ENCODE measurements at places on chromosomes 6 and 20.
A peak's percentile ranks its signal among the peaks of the same experiment; 100 is the strongest.

DNA sequence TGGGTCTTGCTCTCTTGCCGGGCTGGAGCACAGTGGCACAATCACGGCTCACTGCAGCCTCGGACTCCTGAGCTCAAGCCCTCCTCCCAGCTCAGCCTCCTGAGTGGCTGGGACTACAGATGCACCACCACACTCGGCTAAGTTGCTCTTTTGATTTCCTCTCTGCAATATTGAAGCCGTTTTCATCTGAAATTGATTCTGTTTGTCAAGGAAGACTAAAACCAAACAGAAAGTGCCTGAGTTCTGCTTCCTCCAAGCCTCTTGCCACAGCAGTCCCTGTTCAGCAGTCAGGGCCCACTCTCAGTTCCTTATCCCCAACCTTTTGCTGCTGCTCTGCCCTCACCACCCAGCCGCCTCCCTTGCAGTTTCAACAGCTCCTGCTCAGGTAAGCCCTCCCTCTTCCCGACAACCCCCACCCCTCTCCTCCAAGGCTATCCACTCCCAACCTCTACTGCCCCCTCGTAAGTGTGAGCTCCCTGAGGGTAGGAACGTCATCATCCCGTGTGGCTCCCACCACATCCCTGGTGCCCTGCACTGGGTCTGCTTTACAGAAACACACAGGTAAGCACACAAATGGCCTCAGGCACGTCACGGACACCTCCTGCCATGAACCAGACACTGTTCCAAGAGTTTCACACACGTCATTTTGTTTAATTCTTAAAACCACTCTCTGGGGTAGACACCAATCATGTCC lies 70.7 kb upstream of the TAB2 start:
- DNase-seq: no peak

DNA sequence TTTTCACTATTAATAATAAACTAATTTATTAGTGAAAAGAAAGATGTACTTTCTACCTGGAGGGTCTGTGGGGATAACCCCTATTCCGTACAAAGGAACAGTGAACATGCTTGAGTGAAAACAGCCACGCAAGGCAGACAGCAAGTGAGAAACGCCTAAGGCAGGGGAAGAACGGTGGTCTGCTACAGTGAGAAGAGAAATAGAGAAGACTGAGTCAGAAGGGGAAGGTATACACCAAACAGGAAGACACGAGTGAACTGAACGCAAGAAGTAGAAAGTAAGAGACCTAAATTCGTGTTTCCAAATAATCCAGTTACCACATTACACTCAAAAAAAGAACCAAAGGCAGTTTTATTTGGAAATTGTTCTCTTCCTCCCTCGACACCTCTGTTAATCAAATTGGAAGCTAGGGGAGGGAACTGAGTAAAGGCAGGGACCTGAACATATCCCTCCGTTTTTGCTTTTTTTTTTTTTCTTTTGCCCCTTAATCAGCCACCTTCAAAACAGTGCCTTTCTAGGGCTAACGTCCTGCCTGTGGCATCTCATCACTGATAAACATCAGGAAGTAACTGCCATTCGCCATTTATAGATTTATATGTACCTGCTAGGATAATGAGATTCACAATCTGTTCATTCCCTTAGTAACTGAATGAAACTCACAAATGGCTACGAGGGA lies 48.9 kb downstream of the ATXN1 start:
- no peak for DNase-seq

GRCh38 chr20:48586730-48587129 lies 241.1 kb downstream of the PREX1 start:
- DNase-seq: no peak

- DNase-seq: peak; percentile 29
These were observed 39.7 kb downstream of the TGM2 start for GRCh38 chr20:38125157-38126056.
